ENCODE measurements at places on chromosomes 13 and 19.

- no peak for DNase-seq
Measured at GRCh38 chr19:11252665-11253355, 9.5 kb downstream of the DOCK6 start.

- no peak for DNase-seq
Measured at GRCh38 chr13:28394422-28394821, 100.5 kb downstream of the FLT1 start.

GRCh38 chr19:52474351-52475127 is 21.2 kb downstream of the ZNF578 start:
- no peak for DNase-seq

- DNase-seq, result no peak
Measured at GRCh38 chr13:112974671-112975070, 5.7 kb downstream of the MCF2L start.

DNA sequence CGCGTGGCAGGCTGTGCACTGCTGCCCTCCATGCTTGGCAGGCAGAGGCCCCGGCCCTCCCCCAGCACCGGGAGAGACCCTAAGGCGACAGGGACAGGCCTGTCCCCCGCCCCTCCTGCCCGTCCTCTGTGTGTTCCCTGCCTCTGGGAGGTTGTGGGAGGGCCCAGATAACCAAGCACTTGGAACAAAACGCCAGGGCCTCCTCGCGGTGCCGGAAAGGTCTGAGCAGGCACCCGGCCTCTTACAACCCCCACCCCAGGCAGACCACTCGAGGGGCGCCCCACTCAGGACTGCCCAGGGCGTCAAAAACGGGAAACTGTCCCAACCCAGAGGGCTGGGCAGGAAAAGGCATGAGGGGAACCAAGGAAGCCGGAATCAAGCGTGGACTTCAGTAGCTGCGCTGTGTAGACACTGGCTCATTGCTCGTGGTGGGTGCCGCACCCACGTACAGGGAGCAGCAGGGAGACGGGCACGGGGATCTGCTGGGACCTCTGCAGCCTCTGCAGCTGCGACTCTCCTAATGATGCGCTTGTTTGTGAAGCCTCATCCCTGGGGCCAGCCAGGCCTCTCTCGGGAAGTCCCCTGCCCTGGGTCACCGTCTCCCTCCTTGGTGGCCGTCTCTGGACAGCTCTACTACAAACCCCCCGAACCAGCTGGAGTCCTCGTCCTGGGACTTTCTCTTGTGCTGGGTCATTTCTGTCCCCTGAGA is 20.0 kb downstream of the GNA11 start:
- no peak for DNase-seq

GRCh38 chr19:48678201-48678600 is 5.4 kb upstream of the NTN5 start:
- no peak for DNase-seq

DNA sequence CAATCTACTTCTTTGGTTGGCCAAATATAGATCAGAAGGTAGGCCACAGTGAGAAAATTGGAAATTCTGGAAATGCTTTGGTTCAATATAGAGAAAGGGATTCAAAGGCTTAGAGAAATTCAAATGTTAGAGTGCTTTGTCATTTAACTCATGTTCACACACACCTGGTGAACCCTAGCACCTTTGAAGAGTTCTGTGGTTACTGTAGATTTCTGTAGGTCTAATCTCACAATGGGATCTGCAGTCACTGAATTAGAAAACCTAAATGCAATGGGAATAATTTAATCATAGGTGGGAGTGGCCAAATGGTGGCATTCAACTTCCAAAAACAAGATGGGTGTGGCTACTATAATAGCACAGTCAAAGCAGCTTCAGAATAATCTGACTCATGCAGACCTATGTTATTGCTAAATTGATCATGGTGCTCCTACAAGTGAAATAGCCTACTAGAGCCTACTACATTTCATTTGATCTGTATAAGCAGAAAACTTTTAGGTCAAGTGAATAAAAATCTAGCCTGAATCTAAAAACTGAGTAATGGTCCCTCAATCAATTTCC is 1152.9 kb downstream of the PCDH9 start:
- no peak for DNase-seq

GRCh38 chr19:11587302-11587974 is 9.8 kb upstream of the ZNF627 start:
- DNase-seq, result peak; percentile 60

DNA sequence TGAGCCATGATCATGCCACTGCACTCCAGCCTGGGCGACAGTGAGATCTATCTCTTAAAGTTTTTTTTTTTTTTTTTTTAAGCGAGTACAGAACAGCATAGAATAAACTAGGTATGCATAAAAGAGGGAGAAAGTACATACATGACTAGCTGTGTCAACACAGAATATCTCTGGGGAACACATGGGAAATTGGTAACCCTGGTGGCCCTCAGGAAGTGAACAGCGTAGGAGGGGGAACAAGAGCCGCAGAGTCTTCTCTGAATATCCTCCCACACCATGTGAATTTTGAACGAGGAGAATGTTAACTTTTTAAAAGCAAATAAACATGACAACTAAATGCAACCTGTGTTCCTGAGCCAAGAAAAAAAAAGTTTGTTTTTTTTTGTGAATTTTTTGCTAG is 15.2 kb downstream of the PHLDB3 start:
- no peak for DNase-seq

- DNase-seq, result no peak
Measured at GRCh38 chr13:31111136-31111535, 50.6 kb downstream of the HSPH1 start.
